ENCODE measurements at places on chromosomes 6 and 20. TPM values are rescaled to one million over a fixed set of nuclear protein-coding genes. Genes with fewer than 3 reads are reported as not detected.

ZSCAN23 gene
- total RNA-seq = 0.65 TPM

- no peak for DNase-seq
These were observed 29.8 kb downstream of the USP45 start for GRCh38 chr6:99485395-99485773.

OR2B6 gene
- total RNA-seq = not detected

DNA sequence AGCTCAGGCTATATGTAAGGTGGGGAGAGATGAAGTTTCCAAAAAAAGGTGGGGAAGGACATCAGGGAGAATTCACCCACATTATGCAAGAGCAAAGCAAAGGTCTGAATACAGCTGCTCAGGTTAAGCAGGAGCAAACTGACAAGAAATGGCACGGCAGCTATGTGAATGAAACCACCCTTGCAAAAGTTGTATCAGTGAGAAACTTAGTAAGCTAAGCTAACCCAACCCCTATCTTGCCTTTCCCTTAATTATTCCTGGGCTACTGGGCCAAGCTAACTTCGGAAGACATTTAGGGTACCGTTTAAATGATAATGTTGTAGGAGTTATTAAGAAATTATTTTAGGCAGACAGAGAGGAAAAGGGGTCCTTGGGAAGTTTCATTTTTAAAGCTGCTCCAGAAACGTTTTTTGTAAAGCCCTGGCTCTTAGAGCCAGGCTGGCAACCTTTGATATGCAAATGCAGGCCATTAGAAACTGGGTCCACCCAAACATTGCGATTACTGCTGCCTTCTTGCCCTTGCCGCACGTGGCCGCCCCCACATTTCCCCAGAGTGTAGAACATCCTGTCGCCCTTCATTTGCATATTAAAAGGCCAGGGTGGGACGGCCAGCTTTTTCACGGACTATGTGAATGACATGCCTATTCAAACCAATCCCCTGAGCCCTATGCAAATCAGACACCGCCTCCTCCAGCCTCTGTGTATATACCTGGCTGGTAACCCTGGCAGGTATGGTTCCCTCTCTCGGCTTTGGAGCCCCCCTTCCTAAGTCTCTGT, 60.5 kb upstream of the SAMD5 start:
- no peak for DNase-seq

DNA sequence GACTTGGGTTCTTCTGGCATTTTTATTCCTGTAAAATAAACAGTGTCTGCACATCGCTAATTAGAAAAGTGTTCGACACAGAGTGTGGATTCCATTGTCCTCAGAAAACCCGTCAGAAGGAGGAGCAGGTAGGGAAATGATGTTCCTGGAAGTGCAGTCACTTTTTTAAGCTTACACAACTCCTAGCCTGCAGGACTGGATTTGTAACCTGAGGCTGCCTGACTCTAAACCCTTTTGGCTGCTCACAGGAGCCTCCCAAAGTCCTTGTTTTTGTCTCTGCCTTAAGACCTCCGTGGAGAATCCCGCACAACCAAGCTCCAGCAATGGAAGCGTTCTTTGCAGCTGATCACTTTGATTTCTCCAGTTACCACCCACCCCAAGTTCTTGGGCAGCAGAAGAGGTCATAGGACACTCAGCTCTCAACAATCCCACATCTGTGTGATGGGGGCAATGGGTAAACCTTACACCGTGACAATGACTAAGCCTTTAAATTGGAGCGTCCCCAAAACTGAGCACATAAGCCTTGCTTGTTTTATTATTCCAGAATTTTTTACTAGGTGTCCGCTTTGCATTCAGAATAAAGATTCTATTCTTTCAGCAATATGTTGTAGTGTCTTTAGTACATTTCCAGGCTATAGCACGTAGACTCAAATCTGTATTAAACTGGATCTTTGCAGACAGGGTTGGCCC, 227.9 kb downstream of the TBXT start:
- no peak for DNase-seq

GRCh38 chr6:105781915-105782314, 304.2 kb upstream of the PRDM1 start:
- no peak for DNase-seq

EXOC2 gene
- 39.7 TPM for total RNA-seq

OPN5 gene
- total RNA-seq = not detected

- DNase-seq = no peak
These were observed 273.8 kb downstream of the CDH4 start for GRCh38 chr20:61525781-61526431.

GRCh38 chr6:42417641-42418112, 34.0 kb downstream of the TRERF1 start:
- DNase-seq = no peak

- peak; percentile 70 for DNase-seq
These were observed 2.7 kb upstream of the PAX1 start for GRCh38 chr20:21702553-21703470.

TRIM38 gene
- 4.8 TPM for total RNA-seq

GRCh38 chr6:39378960-39379425, 56.5 kb upstream of the KCNK16 start:
- no peak for DNase-seq

- DNase-seq = no peak
These were observed 91.2 kb upstream of the EXOC2 start for GRCh38 chr6:783966-784735.

DNA sequence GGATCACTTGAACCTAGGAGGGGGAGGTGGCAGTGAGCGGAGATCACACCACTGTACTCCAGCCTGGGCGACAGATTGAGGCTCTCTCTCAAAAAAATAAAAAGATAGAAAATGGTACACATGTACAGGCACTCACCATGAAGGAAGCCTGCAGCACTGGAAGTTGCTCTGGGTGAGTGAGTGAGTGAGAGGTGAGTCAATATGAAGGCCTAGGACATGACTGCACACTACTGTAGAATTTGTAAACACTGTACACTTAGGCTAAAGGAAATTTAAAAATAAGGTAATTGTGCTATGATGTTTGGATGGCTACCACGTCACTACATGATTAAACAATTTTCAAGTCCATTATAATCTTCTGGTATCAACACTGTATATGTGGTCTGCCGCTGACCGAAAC, 216.2 kb downstream of the FOXC1 start:
- peak; percentile 8 for DNase-seq

LAMP5 gene
- 0.65 TPM for total RNA-seq

- no peak for DNase-seq
These were observed at the start of gene METTL24 for GRCh38 chr6:110357664-110358552. TSS of gene METTL24 (minus strand) at chr6:110358349. CDS start at chr6:110358272, 77 bp downstream.

CAGE1 gene
- 0.20 TPM for total RNA-seq

PACRG gene
- total RNA-seq = 0.20 TPM

DNA sequence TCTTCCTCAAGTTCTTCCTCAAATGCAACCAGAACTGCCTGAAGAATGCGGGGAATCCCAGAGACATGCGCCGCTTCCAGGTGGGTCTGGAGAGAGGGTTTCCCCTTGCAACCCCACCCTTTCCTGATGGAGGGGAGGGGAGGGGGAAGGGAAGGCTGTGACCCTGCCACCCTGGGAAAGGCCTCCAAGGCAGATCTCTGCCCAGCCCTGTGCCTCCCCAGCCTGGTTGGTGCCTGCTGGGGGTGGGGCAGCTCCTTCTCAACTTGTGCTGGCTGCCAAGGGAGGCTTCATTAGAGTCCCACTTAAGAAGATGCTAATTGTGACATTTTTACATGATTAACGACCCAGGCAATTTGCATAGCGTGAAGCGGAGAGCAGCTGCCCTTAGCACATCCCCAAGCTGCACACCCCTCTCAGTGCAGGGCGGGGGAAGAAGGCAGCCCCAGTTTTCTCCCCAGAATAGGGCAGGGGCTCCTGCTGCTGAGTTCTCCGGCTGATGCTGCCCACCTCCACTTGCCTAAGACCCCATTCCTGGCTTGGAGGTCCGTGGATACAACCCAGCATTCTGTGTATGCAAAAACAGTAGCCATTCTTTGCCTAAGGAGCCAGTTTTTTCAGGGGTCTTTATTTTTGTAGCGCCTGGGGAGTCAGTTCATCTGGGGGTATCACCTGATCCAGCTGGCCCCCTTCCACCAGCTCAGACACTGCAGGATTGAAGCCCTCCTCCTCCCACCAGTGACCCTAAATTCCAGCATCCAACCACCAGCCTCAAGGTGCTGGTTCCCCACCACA, 51.7 kb downstream of the CPXM1 start:
- no peak for DNase-seq

GRCh38 chr6:157326979-157327378, 3.7 kb upstream of the TMEM242 start:
- DNase-seq = no peak

- peak; percentile 22 for DNase-seq
These were observed 28.8 kb upstream of the TULP4 start for GRCh38 chr6:158283304-158283980.

DNA sequence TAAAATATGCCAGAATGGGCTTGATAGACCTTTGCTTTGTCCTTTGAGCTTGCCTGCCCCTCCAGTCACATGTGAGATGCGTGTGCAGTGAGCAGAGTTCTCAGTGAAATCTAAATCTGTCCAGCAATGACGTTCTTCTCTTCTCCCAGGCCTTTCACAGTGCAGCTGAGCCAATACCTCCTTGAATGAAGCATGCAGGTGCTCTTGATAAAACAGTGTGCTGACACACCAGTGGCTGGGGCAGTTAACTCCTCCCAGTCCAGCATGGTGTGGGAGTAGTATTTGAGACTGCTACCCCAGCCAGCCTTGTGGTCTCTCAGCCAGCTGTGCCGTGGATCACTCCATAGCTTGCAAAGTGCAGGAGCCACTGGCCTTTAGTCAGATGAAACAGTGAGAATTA, 240.5 kb downstream of the FARS2 start:
- DNase-seq = no peak

GRCh38 chr6:132199343-132199742, 201.9 kb downstream of the MOXD1 start:
- peak; percentile 57 for DNase-seq

LRRC73 gene
- under 0.01 TPM for total RNA-seq

DNA sequence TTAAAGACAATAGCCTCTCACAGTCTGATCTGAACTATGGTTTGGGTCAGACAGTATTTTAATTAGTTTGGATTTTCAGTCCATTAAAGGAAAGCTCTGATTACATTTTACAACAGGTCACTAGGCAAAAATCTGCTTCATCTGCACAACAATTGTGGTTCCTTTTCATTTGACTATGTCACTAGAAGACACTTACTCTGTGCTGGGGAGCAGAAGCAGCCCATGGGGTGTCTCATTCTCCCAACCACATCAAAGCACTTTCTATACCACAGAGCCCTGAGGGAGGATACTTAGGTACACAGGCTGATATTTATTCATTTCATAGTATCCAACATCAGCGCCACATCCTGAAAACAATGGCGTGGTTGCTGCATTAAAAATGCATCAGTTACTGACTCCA, 36.6 kb upstream of the HDAC2 start:
- no peak for DNase-seq
